ENCODE measurements at places on chromosomes 12 and 14. TPM values are rescaled to one million over a fixed set of nuclear protein-coding genes. Genes with fewer than 3 reads are reported as not detected.

DNA sequence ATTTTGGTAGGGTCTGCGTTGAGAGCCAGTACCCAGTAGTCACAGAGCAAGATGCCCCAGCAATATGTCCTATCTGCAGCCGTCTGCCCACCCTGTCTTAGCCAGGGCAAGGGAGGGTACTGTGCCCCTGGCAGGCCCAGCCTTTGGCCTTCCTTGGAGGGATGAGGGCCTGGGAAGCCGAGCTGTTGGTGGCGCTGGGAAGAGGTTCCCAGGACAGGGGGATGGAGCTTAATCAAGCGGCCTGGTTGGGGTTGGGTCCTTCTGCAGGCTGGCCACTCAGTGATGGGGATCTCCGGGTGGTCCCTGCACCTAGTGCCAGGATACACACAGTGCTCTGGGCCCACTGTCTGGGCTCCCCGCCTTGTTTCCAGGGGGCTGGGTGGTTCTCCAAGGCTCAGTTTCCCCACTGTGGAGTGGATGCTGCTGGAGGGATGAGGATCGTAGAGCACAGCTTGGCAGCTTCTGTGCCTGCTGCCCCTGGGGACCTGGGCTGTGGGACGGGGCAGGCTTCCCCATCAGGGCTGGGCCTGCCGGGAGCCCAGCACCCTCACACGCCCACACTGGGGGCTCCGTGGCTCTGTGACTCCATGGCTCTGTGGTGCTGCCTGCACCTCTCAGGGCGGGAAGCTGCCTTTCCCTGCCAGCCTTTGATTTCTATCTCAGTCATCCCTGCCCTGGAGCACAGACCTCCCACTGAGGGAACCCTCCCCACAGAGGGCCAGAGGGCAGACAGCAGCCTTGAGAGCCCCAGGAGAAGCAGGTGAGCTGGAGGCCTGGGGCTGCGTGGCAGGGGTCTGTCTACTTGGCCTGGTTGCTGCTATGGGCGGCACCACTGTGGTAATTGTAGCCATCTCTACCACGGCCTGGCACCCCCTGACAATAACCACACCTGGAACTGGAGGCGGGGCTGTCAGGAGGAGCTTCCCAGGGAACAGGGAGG lies 357.0 kb downstream of the TMEM121 start:
- no peak overlapping the region for H3K27ac ChIP-seq
- no peaks in the 10 kb centered on the region for H3K4me1 ChIP-seq
- no peaks in the 10 kb centered on the region for H3K27me3 ChIP-seq
- DNase-seq: no peak
- H3K4me3 ChIP-seq: no peak overlapping the region
- H3K36me3 ChIP-seq: no peaks in the 10 kb centered on the region

Gene DDN
- total RNA-seq: 0.11 TPM

Gene LRRC43
- total RNA-seq: 10.7 TPM

- H3K36me3 ChIP-seq: peaks cover 18% of the 10 kb centered on the region
- H3K4me1 ChIP-seq: peaks cover 4% of the 10 kb centered on the region
- DNase-seq: no peak
- H3K27me3 ChIP-seq: no peaks in the 10 kb centered on the region
- H3K27ac ChIP-seq: no peak overlapping the region
These were observed 35.9 kb downstream of the LRCOL1 start for GRCh38 chr12:132574271-132574996.

DNA sequence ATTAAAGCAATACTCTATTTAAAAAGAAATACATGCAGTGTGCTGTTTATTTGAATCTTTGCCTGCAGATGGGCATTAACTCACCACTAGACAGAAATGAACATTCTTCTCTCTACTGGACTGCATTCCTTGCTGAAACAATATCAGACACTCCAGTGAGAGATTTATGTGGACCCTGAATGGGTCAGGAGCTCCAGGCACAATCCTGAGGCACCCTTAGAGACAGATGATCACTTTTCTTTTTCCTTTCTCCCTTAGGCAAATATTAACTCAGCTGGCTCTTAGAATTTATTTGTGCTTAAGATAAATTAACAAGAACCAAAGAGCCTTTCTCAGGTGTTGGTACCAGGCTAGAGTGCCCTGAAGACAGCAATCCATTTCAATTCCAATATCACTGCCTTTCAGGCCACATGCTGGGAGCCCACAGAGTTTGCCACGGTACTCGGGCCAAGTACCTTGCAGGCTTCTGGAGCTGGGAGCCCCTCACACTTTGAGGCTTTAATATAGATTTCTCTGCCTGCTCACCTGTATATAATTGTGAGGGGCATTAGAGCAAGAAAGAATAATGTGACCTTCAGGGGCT lies 173.0 kb downstream of the EMP1 start:
- DNase-seq: no peak
- H3K4me1 ChIP-seq: no peaks in the 10 kb centered on the region
- H3K27ac ChIP-seq: no peak overlapping the region
- H3K4me3 ChIP-seq: no peak overlapping the region
- no peaks in the 10 kb centered on the region for H3K36me3 ChIP-seq
- H3K27me3 ChIP-seq: no peaks in the 10 kb centered on the region

All from lung (tissue), 17 donors.